ENCODE measurements at places on chromosomes 13 and 19.

DNA sequence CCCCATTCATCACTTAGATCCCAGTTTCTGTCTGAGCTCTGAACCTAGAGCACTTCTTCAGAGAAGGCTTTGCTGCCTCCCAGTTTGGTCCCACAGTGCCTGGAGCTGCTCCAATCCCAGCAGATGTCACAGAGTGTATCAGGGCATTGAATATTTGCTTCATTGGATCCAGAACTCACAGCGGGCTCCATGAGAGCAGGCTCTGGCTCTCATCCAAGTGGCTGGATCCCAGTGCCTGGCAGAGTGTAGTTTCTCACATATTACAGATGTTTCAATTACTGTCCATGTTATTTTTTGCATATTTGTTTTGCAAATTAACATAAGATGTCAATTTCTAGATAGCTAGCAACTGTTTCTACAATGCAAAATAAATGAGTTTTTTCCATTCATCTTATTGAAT lies 50.6 kb downstream of the MYO16 start:
- no peak for DNase-seq

GRCh38 chr13:102344410-102344809 lies 57.4 kb downstream of the FGF14 start:
- DNase-seq: no peak

- DNase-seq: peak; percentile 80
Observed at GRCh38 chr13:101868585-101869469, 416.4 kb downstream of the ITGBL1 start.

- DNase-seq: no peak
Observed at GRCh38 chr13:113205428-113205931, 3.0 kb downstream of the PCID2 start.

DNA sequence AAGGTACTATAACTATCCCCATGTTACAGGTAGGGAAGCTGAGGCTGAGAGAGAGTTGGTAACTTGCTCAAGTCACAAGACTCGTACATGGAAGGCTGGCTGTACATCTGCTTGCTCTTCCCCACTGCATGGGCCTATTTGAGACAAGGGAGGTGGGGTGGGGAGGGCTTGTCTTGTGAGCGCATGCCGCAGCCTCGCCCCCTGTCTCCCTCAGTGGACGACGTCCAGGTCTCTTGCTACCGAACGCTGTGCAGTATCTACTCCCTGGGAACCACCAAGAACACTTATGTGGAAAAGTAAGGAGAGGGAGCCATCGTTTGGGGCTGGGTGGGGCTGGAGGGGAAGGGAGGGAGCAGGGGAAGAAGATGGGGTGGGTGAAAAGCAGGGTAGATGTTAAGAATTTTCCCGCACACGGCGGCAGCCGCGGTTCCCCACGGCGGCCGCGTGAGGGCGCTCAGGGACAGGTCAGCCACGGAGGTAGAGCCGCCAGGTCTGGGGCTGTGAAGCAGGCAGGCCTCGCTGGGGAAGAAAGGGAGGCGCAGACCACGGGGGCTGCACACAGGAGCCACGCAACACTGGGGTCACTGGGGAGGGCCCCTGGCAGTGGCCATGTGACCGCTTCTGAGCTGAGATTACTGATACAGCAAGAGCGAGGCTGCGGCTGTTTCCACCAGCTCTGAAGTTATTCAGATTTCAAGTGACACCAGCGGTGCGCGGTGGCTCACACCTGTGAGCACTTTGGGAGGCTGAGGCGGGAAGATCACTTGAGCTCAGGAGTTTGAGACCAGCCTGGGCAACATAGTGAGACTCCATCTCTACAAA lies 81.5 kb downstream of the RYR1 start:
- DNase-seq: peak; percentile 38

- no peak for DNase-seq
Observed at GRCh38 chr13:31042481-31043165, 110.2 kb downstream of the TEX26 start.

DNA sequence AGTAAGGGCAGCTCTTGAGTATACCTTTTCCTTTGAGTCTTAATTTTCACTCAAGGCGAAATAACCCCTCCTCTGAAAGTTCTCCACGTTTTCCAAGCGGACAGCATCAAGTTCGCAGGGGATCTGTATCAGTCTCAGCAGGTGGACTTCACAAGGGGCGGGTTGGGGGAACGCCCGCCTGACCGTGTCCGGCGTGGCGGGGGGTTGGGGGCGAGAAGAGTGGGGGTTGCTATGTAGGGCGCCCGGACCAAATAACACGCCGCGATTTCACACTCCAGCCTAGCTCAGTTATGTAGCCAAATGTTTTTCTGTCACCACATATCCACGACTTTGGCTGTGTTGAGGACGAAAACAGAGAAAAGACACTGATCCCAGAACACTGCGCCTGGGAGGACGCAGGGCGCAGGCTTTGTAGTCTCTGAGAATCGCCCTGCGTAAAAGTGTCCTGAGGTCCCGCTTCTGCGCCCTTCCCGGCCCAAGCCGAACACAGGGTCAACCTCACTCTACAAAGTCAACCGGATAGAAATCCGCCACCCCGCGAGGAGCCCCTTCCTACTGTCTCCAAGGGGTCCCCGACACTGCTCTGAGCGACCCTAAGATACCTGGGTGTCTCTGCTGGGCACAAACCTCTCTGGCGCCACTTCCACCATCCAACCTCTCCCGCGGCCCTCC lies 524 bp downstream of the RUBCNL start:
- DNase-seq: no peak

DNA sequence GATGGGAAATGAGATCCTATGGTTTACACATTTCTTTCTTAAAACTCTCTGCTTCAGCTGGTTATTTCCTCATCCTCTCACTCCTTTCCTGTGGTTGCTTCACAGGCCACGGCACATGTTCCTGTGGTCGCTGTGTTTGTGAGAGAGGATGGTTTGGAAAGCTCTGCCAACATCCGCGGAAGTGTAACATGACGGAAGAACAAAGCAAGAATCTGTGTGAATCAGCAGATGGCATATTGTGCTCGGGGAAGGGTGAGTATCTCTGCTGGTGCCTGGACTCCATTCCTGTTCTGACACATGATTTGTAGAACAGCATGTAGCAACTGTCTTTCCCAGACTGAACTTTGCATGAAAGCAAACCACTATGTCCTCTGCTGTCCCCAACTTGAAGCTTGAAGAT lies 254.2 kb downstream of the ITGBL1 start:
- peak; percentile 11 for DNase-seq

GRCh38 chr13:65677906-65678305 lies 1552.2 kb downstream of the PCDH9 start:
- no peak for DNase-seq

DNA sequence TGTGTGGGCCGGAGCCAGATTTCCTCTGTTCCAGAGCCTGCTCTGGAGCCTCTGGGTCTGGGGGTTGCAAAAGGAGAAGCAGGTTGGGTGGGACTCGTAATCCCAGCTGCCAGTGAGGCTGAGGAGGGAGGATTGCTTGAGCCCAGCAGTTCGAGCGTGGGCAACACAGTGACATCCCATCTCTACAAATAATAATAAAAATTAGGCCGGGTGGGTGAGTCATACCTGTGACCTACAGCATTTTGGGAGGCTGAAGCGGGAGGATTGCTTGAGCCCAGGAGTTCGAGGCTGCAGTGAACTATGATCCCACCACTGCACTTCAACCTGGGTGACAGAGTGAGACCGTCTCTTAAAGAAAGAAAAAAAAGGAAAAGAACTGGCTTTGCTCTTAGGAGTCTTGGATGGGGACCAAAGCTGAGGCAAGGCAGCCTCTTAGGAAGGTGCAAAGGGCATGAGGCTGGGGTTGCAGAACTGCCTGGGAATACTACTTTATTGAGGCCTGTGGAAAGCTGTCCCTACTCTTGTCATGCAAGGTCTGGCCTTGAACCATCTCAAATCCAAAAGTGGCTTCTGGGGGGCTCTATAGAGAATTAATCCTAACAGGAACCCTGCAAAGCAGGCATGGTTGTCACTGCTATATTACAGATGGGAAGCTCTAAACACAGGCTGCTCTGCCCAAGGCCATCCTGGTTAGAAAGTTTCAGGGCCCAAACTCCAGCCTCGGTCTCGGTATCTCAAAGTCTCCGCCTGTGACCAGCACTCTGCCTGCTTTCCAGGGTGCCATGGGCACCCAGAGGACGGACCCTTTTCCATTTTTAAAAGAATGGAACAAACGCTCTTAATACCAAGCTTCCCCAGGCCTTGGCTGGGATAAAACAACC lies 880 bp upstream of the C19orf12 start:
- DNase-seq: no peak

GRCh38 chr13:88085036-88085435 lies 413.9 kb downstream of the SLITRK5 start:
- no peak for DNase-seq

GRCh38 chr19:54850930-54851329 lies 687 bp downstream of the KIR3DL2 start:
- DNase-seq: no peak

DNA sequence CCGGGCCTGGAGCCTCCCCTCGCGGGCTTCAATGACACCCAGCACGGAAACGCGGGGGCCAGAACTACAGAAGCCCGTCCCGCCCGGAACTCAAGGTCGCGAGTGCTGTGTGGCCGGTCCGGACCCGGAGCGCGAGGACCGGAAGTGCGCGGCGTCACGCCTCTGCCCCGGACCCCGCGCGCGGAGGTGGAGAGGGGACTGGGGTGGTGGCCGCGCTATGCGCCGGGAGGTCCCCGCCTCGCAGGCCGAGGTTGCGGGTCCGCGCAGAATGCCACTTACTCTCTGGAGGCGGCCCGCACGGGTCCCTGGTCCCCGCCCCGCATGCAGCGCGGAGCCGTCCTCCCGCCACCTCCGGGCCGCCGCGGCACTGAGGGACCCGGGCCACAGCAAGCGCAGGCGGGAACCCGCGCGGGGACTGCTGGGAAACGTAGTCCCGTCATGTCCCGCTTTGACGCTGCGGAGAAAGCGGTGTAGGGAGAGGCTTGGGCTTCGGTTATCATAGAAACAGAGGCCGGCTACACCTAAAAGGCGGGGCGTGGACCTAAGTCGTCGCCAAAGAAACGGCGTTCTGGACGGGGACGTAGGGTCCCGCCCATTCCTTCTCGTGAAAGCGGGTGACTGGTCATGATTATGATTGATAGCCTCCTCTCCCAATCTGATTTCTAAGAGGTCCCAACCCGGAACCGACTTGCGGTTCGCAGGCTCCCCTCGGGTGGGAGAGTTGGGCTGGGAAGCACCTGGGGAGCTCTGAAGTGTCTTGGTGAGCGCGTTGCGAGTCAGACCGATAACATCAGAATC lies at the start of gene ZNF837:
Gene ZNF837 (minus strand): TSS at position 369 of the 798 bp plus-strand sequence. CDS start 11,698 bp downstream, outside the sequence.
- DNase-seq: peak; percentile 95

GRCh38 chr13:91347996-91348905 lies 764 bp downstream of the MIR17HG start:
- peak; percentile 41 for DNase-seq

- DNase-seq: no peak
Observed at GRCh38 chr19:8881512-8881911, 49.3 kb downstream of the MBD3L1 start.

- DNase-seq: no peak
Observed at GRCh38 chr13:23876265-23876664, 12.9 kb downstream of the MIPEP start.

GRCh38 chr13:36356058-36356457 lies 9.9 kb upstream of the SPART start:
- DNase-seq: no peak

DNA sequence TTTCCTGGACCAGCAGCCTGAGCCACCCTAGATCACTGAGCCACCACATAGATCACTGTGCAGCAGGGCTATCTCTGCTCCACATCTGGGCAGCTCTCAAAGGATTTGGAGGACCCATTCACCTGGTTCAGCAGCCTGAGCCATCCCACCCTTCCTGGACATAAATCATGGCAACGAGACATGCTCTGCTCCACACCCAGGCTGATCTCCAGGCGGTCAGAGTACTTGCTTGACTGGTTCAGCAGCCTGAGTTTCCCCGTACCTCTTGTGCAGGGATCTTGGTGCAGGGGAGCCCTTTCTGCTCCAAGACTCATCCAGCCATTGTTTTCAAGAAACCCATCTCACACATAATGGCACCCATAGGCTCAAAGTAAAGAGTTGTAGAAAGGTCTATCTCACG lies 195.3 kb downstream of the LIG4 start:
- no peak for DNase-seq

Measured in NCI-H1092 treated with DMSO at 0.1 percent for 48 hours (cell line).